Fibroblast of skin of right biceps (primary cell): ENCODE measurements at places on chromosomes 6 and 20.
A peak's percentile ranks its signal among the peaks of the same experiment; 100 is the strongest.

DNA sequence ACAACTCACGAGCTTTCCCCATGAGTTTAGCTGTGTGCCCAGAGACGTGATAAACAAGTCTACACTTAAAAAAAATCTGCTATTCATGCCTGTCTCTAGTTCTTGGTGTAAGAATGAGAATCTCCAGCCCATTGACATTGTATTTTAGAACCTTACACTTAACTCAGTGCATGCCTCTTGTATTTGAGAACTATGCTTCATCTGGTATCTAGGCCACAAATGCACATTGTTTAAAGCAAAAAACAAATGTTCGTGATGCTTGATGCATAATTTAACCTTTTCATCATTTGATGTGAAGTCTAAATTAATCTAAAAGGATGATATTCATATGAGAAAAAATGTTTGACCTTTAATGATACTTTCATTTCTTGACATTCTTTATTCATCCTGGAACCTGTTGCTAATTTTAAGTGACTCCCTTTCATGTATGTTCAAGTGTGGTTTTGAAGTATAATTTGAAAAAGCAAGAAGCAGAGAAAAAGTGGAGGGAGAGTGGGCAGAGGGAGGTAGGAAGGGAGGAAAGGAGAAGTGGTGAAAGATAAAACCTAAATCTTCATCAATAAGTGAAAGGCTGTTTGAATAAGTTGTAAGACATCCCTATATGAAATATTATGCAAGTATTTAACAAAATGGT, 116.9 kb downstream of the PFDN4 start:
- DNase-seq = no peak

DNA sequence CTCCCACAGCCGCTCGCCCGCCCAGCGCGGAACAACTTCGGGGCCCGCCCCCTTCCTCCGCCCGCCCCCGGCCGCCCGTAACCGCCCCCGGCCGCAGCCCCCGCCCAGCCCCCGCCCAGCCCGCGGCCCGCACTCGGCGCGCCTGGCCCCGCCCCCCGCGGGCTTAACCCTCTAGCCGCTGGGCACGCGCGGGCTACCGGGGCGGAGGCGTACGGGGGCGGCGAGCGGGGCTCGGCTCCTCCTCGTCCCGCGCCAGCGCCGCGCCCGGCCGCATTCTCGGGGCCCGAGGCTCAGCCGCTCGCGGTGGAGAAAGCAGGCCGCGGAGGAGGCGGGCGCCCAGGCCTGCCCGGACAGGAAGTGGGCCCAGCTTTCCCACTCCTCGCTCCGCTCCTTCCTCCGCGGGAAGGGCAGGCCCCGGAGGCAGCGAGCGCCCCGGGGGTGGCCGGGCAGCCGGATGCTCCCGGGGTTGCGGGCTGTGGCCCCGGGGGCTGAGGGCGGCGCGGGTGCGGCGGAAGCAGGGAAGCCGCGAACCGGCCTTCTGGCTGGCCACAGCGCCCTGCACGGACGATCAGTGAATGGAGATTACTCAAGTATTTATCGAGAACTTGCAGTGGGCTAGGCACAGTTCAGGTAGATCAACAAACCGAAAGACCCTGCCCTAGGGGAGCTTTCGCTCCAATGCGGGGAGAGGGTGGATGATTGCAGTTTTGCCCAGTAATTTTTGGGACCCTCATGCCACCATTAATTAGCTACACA, at the start of gene TRAM2:
TRAM2 (minus strand) TSS at position 39 of the 756 bp plus-strand sequence. CDS start 145 bp downstream, outside the sequence.
- peak; percentile 89 for DNase-seq

- DNase-seq = peak; percentile 18
These were observed 1420.0 kb upstream of the EYS start for GRCh38 chr6:67127041-67127440.

DNA sequence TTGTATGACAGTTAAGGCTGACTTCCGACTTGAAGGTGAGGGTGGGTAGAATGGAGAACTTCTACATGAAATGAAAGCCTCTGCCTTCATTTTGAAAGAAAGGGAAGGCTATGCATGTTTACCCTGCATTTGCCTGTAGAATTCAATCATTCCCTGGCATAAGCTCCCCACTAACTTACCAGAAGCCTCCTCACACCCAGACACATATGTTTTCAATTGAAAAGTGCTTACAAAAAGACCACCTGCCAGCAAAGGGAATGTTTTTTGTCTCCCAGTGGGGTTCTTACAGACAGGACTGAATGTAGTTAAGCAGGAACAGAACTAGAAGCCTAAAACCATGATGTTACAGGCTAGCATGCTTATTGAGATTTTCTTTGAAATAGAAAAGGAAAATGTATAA, 392.1 kb upstream of the HSF2 start:
- DNase-seq = peak; percentile 61

DNA sequence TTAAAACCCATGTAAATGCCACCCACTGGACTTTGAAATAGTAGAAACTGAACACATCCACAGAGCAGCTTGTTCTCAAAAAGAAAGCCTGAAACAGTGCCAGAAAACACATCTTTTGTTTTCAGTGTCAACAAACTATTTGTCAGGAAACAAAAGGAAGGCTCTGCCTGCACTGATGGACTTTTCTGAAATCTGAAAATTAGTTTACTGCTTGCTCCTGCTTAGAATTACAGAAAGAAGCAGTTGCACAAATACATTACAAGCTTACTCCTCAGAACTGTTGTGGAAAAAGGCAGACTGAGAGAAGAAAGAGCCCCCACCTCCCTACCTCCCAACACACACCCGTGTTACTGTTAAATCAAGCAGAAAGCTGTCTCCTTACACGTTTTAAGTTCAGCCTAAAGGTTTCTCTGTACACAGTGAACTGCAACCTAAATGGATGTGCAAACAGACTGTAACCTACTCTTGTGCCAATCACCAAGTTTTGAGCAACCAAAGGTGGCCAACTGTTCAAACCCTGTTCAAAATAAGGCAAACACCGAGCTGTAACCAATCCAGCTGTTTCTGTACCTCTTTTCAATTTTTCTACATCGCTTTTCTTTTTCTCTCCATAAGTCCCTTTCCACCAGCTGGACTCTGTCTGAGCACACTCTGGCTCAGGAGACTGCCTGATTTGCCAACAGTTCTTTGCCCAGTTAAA, 43.7 kb downstream of the FRK start:
- DNase-seq = no peak
